Karpas-422 (cell line): ENCODE measurements at places on chromosomes 7 and 10. TPM values are rescaled to one million over a fixed set of nuclear protein-coding genes. Genes with fewer than 3 reads are reported as not detected.

DNA sequence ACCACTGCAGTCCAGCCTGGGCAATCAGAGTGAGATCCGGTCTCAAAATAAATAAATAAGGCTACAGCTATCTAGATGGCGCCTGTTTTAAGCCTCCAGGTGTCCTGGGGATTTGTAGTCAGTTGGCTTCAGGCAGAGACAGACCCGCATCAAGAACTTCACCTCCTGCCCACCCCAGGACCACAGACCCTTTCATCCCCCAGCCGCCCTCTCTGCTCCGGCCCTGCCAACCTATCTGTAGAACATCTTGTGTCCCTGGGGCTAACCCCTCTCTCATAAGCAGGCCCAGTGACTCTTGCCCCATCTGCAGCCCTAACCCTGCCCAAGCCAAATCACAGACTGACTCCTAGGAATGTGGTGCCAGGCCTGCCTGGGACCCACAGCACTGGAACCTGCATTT, 17.9 kb downstream of the PDIA4 start:
- H3K4me3 ChIP-seq, result no peak overlapping the region
- no peaks in the 10 kb centered on the region for H3K4me1 ChIP-seq
- no peak for DNase-seq
- H3K27me3 ChIP-seq, result no peaks in the 10 kb centered on the region
- H3K36me3 ChIP-seq, result peaks cover 28% of the 10 kb centered on the region
- H3K27ac ChIP-seq, result no peak overlapping the region

CALD1 gene
- total RNA-seq, result 1.0 TPM in 1 of 2 replicates, not detected in the other

- DNase-seq, result no peak
- H3K4me1 ChIP-seq, result no peaks in the 10 kb centered on the region
- H3K27ac ChIP-seq, result no peak overlapping the region
- no peak overlapping the region for H3K4me3 ChIP-seq
- peaks cover 2% of the 10 kb centered on the region; the same call in 1 of the 2 replicates for H3K27me3 ChIP-seq
These were observed 96.4 kb downstream of the HIPK2 start for GRCh38 chr7:139681463-139681755.

GRCh38 chr10:67819768-67820204, 18.2 kb downstream of the DNAJC12 start:
- no peaks in the 10 kb centered on the region for H3K36me3 ChIP-seq
- H3K4me3 ChIP-seq, result no peak overlapping the region
- no peaks in the 10 kb centered on the region for H3K4me1 ChIP-seq
- no peak overlapping the region for H3K27ac ChIP-seq
- DNase-seq, result no peak
- H3K27me3 ChIP-seq, result no peaks in the 10 kb centered on the region

DNA sequence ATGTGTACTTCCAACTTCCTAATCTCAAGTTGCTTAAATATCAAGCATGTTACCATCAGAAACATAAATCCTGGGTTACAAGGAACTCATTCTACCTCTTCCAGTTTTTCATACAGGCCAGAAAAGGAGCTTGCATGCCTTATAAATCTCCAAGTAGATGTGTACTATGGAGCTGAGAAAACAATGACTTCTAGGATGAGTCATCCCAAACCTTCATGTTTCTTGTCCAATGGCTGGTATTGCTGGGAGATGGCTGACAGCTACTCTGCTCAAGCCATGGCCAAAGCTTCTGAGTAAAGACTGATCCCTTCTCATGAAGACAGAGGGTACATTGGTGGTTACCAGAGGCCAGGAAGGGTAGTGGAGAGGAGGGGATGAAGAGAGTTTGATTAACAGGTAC, 8.6 kb downstream of the RAPGEF5 start:
- H3K4me3 ChIP-seq, result no peak overlapping the region
- H3K4me1 ChIP-seq, result peaks cover 67% of the 10 kb centered on the region
- H3K36me3 ChIP-seq, result peaks cover 36% of the 10 kb centered on the region
- no peak overlapping the region for H3K27ac ChIP-seq

PTPRE gene
- total RNA-seq, result 20.4 and 27.9 TPM in 2 replicates

- H3K4me3 ChIP-seq, result no peak overlapping the region
- no peak overlapping the region for H3K27ac ChIP-seq
- no peaks in the 10 kb centered on the region for H3K4me1 ChIP-seq
- no peaks in the 10 kb centered on the region for H3K27me3 ChIP-seq
- no peaks in the 10 kb centered on the region for H3K36me3 ChIP-seq
- DNase-seq, result no peak
These were observed 67.8 kb downstream of the NAMPT start for GRCh38 chr7:106216923-106217542.

DNA sequence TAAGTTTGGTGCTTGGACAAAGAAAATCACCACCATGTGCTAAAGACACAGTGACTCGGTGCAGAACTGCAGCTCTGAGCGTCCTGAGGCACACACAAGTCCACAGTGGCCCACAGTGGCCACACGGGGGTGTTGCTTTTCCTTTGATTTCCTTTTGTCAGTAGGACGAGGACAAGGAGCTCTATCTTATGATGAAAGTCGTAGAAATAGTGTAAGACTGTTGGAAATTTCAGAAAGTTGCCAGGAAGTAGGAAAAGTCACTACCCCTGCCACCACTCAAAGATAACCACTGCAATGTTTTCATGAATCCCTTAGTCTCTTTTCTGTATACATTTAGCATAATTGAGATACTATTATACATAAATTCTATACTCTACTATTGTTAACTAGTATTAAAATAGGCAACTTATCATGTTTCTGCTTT, 146.0 kb downstream of the TNS3 start:
- peak; percentile 72 for DNase-seq
- 0 out of 2 replicates have a peak overlapping the region, but pooled peaks have one; percentile 9 for H3K27ac ChIP-seq
- H3K27me3 ChIP-seq, result no peaks in the 10 kb centered on the region
- peaks cover 8% of the 10 kb centered on the region for H3K36me3 ChIP-seq

GRCh38 chr10:98086837-98087708, 47.4 kb upstream of the R3HCC1L start:
- H3K36me3 ChIP-seq, result no peaks in the 10 kb centered on the region
- no peak overlapping the region for H3K27ac ChIP-seq
- H3K27me3 ChIP-seq, result no peaks in the 10 kb centered on the region
- H3K4me1 ChIP-seq, result no peaks in the 10 kb centered on the region

DNA sequence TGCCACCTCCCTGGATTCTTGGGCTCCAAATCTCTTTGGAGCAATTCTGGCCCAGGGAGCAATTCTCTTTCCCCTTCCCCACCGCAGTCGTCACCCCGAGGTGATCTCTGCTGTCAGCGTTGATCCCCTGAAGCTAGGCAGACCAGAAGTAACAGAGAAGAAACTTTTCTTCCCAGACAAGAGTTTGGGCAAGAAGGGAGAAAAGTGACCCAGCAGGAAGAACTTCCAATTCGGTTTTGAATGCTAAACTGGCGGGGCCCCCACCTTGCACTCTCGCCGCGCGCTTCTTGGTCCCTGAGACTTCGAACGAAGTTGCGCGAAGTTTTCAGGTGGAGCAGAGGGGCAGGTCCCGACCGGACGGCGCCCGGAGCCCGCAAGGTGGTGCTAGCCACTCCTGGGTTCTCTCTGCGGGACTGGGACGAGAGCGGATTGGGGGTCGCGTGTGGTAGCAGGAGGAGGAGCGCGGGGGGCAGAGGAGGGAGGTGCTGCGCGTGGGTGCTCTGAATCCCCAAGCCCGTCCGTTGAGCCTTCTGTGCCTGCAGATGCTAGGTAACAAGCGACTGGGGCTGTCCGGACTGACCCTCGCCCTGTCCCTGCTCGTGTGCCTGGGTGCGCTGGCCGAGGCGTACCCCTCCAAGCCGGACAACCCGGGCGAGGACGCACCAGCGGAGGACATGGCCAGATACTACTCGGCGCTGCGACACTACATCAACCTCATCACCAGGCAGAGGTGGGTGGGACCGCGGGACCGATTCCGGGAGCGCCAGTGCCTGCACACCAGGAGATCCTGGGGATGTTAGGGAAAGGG, 913 bp downstream of the NPY start:
- no peaks in the 10 kb centered on the region for H3K36me3 ChIP-seq
- DNase-seq, result no peak
- no peak overlapping the region for H3K27ac ChIP-seq
- no peak overlapping the region for H3K4me3 ChIP-seq
- H3K4me1 ChIP-seq, result no peaks in the 10 kb centered on the region
- no peaks in the 10 kb centered on the region for H3K27me3 ChIP-seq

GRCh38 chr7:69808391-69808790, 210.1 kb downstream of the AUTS2 start:
- no peak overlapping the region for H3K27ac ChIP-seq
- no peak overlapping the region for H3K4me3 ChIP-seq
- H3K27me3 ChIP-seq, result no peaks in the 10 kb centered on the region

- no peaks in the 10 kb centered on the region for H3K27me3 ChIP-seq
- DNase-seq, result no peak
- H3K36me3 ChIP-seq, result no peaks in the 10 kb centered on the region
- no peak overlapping the region for H3K4me3 ChIP-seq
- no peak overlapping the region for H3K27ac ChIP-seq
These were observed 135.7 kb upstream of the CAV2 start for GRCh38 chr7:116363637-116364432.

ZCCHC24 gene
- total RNA-seq, result 0.60 and 0.61 TPM in 2 replicates

VWDE gene
- total RNA-seq, result not detected in 2 replicates

DNA sequence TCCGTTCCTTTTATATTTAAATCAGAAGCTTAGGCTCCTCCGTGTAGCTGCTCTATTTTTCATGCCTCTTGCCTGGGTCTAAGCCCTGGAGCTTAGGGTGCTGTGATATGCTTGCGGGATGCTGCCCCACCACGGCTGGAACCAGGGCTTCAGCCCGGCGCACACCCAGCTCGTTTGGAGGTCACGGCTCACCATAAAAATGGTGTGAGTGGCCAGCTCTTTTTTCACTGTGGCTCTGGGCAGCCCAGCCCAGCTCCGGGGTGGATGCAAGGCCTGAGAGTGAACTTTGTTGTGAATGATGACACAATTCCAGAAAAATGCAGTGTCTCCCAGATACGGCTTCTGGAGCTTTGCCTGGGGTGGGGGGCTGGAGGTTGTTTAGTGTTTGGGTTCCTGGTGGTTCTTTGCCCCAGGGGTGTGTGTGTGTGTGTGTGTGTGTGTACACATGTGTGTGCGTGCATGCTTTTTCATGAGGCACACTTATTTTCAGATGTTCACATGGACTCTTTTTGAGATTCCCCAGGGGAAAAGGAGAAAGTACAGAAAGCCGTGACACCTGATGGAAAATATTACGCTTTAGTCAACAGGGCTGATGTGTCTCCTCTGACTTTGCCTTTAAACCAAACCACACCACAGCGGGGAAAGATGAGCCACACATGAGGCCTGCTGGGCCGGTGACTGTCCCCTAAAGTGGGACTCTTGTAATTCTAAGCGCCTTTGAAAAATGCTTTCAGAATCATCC, 46.2 kb downstream of the GRK5 start:
- no peak overlapping the region for H3K27ac ChIP-seq
- DNase-seq, result no peak
- H3K36me3 ChIP-seq, result no peaks in the 10 kb centered on the region
- no peak overlapping the region for H3K4me3 ChIP-seq
